ENCODE measurements at places on chromosomes 12 and 14.

GRCh38 chr14:56324856-56325699, 206.9 kb downstream of the PELI2 start:
- DNase-seq, result no peak

DNA sequence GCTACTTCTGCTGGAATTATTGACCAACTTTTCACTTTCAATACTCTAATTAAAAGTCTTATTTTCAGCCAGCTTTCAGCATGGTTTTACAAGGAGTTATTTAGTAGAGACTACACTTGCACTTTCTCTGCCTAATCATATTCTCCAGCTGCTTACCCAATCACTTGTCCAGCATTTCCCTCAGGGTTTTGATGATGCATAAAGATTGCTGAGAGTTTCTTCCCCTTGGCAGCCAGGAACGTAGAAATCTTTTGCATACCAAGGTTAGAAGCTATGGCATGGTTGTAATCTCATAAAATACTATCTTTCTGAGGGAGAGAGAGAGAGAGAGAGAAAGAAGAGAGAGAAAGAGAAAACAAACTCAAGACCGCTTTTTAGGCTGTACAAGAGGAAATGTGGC, 10.8 kb downstream of the OR4Q3 start:
- DNase-seq, result no peak

DNA sequence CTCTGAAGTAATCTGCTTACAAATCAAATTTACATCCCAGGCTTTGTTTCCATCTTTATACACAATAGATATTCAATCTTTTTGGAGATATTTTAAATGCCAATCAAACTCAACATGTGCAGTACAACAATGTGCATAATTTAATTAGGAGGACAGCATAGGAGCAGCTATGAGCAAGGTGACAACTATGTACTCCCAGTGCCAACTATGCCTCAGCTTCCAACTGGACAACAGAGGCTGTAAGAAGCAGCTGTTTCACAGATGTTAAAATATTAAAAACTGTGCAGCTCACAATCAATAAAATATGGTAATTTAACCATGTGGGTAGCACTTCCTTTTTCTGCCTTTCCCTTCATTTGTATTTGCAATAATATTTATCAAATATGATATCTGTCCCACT, 99.9 kb downstream of the ST8SIA1 start:
- DNase-seq, result no peak

- DNase-seq, result no peak
Observed at GRCh38 chr12:117583677-117584225, 222.3 kb upstream of the NOS1 start.

All from suppressor macrophage (primary cell).